ENCODE measurements at places on chromosomes 2 and 18.

DNA sequence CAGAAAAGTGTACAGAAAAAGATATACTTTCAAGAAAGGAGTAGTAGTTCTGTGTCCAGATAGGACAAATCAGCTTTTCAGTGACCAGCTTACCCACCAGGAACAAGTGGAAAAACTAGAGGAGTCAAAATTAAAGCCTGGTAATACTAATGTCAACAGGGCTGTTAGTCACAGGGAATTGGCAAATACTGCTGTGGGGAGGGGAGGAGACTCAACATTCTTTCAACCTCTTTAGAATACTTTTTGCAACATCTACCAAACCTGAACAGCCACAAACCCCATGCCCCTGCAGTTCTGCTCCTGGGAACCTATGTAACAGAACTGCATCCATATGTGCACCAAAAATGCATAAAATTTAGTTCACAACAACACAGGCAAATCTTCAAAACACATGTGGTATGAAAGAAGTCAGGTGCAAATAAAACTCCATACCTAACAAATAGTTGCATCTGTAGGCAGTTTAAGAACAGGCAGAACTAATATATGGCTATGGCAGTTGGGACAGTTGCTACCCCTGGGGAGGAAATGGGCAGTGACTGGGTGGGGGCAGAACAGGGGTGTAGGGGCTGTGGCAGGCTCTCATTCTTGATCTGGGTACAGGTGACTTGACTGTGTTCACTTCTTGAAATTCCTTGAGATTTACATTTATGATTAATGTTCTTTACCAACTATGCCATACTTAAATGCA lies 9.7 kb downstream of the CMPK2 start:
- DNase-seq, result peak; percentile 61

GRCh38 chr2:217008794-217009193 lies 148.9 kb upstream of the TNP1 start:
- no peak for DNase-seq

- no peak for DNase-seq
These were observed 41.6 kb downstream of the SLC25A12 start for GRCh38 chr2:171852366-171852888.

GRCh38 chr2:104472076-104472475 lies 381.8 kb upstream of the POU3F3 start:
- no peak for DNase-seq

DNA sequence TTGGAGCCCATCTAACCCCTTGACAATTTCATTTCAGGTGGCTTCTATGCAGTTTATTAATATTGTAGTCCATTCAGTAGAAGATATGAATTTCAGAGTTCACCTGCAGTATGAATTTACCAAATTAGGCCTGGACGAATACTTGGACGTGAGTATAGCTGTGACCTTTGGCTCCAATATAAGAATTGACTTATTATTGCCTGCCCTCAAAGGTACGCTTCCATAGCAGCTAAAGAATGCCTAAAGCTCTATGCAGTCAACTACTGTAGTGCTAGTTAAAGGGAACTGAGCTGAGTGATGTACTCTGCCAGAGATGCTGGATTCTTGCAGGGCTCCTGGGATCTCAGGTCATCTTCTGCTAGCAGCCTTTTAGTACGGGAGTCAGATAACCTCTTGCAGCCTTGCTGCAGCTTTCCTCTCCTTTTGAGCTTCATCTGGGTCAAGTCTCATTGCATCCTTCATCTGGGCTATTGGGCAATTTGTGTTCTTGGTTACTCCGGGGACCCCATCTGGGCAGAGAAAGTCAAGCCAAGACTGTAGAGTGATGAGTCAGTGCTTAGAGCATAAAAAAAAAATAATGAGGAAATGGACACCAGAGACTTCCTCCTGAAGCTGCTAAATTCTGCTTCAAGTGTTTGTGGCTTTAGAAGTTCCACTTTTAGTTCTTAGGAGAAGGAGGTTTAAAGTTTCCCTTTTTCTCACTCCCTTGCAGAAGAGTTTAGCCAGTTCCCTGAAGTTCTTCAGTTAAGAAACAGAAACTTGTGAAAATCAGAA lies 105.6 kb downstream of the PRPF40A start:
- peak; percentile 81 for DNase-seq

DNA sequence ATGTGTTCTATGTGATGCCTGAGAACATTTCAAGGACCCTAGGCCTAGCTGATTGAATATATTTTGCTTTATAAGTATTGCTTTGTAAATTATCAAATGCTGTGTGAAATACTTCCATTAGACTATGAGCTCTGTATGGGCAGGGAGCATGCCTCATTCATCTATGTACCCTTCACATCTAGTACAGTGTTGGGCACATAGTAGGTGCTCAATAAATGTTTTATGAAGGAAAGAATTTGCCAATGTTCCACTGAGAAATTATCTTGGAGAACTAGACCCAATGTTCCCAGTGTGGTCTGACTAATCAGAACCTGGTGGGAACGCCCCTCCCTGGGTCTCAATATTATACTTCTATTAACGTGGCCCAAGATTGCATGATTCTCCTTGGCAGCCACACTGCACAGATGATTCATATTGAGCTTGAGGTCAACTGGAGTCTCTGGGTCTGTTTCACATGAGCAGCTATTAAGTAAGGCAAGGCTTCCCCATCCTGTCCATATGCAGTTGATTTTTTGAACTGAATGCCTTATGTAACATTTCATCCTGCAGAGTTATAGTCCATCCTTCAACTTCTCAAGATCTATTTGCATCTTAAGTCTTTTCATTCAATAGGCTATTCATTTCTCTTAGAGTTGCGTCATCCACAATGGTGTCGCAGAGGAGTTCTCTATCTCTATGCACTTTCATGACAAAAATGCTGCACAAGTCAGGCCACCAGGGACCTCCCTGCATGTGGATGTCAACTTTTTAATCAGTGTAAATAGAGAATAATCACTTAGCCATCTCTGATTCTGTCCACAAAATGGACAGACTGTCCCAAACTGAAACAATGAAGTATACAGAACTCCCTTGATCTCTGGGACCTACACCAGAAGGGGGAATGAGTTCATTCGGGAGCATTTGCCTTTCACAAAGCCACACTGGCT lies 257.6 kb downstream of the CYP26B1 start:
- DNase-seq, result no peak

DNA sequence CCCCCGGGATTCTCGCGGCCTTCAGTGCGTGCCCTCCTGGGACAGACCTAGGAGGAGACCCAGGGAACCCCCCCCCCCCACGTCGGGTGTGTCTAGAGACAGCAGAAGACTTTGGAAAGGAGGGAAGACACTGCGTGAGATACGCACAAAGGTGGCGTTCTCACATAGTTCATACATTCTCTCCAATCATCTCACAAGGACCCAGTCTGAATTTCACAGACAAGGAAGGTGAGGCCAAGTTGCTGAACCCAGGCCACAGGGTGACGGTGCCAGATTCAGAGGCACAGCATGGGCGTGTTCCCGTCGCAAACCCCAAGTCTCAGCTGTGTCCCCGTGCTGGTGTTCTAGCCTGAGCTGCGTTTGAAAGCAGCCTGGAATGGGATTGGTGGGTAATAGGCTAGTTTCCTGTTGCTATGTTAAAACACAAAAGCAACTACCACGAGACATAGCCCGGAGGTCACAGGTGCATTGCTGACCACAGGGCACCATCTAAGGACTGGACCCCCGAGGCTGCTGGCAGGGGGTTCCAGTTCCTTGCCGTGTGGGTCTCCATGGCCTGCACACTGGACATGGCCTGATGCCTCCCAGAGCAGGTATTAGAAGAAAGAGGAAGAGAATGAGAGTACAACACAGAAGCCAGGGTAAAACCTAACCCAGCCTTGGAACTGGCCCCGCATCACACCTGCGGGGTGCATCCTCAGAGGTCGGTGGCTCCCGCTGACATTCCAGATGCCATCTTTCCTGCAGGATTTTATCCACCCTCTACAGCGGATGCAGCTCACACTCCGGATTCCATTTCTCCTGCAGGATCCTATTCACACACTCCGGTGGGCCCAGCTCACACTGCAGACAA lies 1.1 kb upstream of the PXDN start:
- DNase-seq, result no peak

DNA sequence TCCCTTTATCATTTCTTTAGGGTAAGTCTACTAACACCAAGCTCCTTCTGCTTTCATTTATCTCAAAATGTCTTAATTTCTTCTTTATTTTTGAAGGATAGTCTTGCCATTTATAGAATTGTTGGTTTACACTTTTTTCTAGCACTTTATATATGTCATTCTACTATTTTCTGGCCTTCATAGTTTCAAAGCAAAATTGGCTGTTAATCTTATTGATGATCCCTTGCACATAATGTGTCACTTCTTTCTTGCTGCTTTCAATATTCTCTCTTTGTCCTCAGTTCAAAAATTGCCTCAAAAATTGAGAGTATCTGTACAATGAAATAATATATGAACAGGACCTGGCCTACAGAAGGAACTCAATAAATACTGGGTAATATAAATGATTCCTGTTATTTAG lies 7.9 kb upstream of the TANK start:
- DNase-seq, result no peak

GRCh38 chr2:84808279-84808678 lies 72.6 kb downstream of the TRABD2A start:
- DNase-seq, result no peak

DNA sequence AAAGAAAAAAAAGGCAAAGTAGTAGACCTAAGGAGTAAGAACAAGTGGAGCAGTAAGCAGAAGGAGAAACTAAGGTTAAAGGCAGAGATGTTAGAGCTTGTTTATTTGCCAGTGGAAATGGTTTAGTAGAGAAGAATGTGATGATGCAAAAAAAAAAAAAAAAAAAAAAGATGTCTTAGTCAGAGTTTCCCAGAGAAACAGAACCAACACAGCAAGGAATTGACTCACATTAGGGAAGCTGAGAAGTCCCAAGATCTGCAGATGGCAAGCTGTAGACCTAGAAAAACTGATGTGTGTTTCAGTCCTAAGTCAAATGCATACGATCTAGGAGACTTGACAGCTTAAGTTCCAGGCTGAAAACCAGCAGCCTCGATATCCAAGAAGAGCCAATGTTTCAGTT lies 1548.8 kb upstream of the LRRTM1 start:
- DNase-seq, result no peak

GRCh38 chr2:54482715-54483114 lies 26.6 kb downstream of the SPTBN1 start:
- no peak for DNase-seq
